Stimulated activated CD8-positive, alpha-beta memory T cell treated with anti-CD3 and anti-CD28 coated beads, Interleukin-12 subunit alpha, Interleukin-12 subunit beta, amount 100 ng/mL, for 1 hour (primary cell): ENCODE measurements at places on chromosomes 16 and 17.

- DNase-seq = no peak
Observed at GRCh38 chr17:47423406-47424295, 99.9 kb downstream of the EFCAB13 start.

GRCh38 chr16:57325458-57325857 lies 33.1 kb upstream of the CCL22 start:
- DNase-seq = no peak

DNA sequence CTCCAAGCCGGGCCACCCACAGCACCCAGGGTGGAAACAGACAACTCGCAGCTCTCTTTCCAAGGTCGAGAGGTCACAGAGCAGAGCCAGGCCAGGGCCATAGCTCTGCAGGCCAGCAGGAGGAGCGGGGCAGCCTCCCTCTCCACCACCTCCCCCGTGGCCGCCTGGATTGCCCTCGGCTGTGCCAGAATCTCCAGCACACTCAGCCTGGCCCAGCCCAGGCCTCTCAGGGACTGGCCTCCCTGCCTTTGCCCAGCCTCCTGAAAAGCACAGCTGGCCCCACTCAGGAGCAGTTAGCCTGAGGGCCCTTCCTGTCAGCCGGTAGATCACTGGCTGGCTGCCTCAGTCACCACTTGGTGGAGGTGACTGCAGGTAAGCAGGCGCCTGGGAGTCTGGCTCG lies 85.8 kb upstream of the SEC14L1 start:
- no peak for DNase-seq

GRCh38 chr17:18992454-18993130 lies 12.0 kb downstream of the FAM83G start:
- DNase-seq = no peak

DNA sequence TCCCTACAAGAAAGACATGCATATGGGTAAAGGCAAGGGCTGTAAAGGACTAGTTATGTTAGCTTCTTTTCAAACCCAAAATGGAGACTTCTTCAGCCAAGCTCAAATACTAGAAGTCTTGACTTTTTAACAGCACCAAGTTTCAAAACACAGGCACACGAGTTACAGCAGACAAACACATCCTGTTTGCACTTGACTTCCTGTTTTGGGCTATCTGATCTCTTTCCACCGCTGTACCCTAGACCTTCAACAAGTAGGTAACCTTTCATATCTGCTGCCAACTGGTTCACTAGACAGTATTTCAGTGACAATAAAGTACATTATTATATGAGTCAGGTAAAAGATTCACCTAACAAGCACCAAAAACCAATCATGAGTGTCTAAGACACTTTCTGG lies 12.3 kb downstream of the RFFL start:
- DNase-seq = no peak

- no peak for DNase-seq
Observed at GRCh38 chr16:56413381-56413780, 12.0 kb downstream of the AMFR start.

GRCh38 chr17:66018786-66019185 lies 173.1 kb downstream of the CEP112 start:
- DNase-seq = no peak

- DNase-seq = no peak
Observed at GRCh38 chr17:61729690-61730268, 133.5 kb downstream of the BRIP1 start.

- DNase-seq = no peak
Observed at GRCh38 chr17:52049051-52049450, 109.5 kb downstream of the CA10 start.

- DNase-seq = no peak
Observed at GRCh38 chr16:67249178-67250044, 632 bp downstream of the SLC9A5 start.

DNA sequence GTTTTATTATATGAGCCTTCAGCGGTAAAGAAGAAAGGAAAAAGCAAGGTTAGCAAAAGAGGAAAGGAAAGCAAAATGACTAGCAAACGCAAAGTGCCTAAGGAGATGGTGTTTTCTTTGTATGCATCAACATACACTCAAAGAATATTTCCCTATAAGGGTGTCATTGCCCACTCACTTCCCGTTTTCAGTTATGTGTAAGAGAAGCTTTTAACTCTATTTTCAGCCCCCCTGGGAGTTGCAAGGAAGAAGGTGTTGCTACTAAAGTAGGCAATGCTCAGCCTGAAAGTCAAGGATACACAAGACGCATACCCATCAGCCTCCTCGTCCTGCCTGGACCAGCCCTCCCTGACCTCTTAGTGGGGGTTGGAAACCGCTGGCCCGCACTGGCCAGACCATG lies 267.7 kb upstream of the ZFHX3 start:
- DNase-seq = no peak

DNA sequence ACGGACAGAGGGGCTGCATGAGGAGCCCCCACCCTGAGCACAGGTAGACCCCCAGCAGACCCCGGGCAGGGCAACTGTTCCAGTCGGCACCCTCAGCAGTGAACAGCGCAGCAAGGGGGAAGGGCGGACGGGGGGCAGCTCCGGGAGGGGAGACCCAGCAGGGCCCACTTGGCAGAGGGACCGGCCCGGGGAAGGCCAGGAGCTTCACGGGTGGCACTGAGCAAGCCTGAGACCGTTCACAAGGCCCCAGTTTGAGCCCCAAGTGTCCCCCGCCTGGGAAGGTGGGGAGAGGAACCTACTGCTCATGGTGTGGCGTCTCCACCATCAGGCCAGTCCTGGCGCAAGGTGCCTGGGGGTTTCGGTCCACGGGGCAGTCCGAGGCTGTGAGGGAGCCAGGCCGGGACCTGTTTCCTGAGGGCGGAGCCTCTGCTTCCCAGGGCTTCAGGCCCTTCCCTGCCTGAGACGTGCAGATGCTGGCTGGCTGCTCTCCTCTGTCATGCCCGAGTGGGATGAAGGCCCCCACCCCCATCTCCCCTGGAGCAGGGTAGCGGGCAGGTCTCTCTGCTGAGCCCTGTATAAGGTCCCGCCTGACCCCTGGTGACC lies 54.4 kb upstream of the GNG13 start:
- DNase-seq = no peak

DNA sequence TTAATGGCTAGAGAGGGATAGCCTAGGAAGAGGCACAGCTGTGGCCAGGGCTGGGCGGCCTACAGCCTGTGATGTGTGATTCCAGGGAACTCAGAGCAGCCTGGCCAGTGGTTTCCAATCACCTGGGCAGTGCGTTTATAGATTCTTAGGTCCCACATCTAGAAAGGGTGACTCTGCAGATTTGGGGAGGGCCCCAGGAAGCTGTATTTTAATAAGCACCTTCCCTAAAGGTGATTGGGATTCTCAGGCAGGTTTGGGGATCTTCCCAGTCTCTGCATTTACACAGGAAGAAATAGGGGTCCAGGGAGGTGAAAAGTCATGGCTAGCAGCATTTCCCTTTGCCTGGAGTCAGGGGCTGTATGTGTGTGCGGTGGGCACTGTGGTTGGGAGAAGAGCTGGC lies 9.5 kb downstream of the SPNS2 start:
- DNase-seq = no peak

DNA sequence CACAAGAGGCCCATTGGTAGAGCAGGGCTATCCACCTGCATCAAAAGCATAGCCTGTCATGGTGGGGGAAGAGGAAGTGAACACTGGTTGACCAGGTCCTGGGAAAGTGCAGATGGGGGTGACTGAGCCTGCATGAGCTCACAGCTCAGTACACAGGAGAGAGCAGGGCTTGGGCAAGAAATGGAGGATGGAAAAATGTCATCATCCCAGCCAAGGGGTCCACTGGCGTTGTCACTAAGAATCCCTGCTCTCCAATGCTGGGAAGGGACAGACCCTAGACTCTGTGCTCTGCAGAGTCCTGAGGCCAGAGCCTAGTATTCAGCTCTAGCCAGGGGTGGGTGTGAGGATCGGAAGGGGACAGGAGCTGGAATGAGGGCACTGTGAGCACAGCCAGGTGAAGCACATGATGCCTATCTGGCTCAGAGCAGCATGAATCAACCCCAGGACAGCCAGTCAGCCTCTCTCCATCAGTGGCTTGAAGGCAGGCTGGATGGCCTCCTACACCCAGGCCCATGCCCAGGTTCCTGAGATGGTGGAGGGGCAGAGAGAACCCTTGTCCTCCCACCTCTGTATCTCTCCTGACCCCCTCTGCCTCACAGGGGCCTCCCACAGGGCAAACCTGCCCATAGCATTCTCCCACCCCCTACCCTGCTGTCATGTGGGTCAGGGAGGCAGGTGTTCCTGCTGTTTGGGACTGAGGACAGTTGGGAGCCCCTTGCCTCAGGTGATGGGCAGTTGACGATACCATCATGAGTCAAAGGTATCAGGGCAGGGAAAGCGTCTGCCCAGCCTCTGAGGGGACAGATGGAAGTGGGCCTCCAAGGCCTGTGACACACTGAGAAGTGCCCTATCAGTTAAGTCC lies 13.8 kb upstream of the CTCF start:
- no peak for DNase-seq

DNA sequence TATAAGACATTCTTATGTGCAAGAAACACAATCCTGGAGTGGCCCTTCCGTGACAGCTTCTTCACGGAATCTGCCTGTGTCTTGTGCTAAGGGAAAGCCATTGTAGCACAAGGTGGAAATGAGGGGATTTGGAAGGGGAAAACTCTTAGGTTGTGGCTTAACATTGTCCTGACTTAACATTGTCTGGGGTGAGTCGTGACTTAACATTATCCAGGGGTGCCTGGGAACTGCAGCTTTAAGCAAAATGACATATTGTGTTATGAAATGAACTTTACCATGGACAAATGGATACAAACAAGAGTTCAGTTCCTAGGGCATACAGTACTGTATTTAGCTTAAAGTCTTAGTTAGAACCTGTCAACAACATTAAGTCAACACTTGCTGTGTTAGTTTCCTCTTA lies 323.9 kb downstream of the CPPED1 start:
- DNase-seq = no peak

- DNase-seq = no peak
Observed at GRCh38 chr17:40341808-40342503, 22.6 kb downstream of the GJD3 start.
